Fibroblast of skin of right biceps (primary cell): ENCODE measurements at places on chromosomes 12 and 14.

DNA sequence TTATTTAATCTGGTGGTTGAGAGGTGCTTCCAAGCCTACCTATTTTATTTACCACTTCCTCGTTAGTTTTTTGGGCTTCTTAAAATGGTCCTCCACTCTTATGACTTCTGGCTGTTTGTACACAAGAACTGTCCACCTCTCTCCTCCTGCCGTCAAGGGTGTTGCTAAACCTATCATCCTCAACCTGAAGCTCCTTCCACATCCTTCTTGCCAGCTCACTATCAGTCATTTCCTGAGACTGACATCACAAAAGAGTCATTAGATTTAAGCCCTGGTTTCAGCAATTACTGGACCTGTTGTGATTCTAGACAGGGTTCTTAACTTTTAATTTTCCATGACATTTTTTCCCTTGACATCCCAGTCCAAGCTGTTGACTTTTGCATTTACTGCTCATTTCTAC lies 91.9 kb downstream of the BICD1 start:
- peak; percentile 58 for DNase-seq

DNA sequence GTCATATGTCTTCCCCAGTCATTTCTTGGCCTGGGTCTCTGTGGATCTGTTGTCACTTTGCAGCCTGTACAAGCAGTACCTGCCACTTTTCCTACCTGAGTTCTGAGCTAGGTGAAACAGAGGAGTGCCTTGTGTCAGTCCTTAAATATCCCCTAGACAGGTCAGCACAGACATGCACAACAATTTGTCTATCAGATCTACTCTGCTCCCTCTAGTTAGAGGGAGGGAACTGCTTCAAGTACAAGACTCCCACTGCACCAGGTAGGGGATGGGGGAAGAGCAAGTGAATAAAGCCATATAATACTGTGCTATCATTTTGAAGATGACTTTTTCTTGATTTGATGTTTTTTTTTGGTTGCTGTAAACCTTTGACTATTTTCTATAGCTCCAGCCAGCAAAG lies 39.4 kb downstream of the MIPOL1 start:
- DNase-seq = no peak

- peak; percentile 99 for DNase-seq
Observed at GRCh38 chr12:120234643-120235368, 30.7 kb downstream of the PXN start.

DNA sequence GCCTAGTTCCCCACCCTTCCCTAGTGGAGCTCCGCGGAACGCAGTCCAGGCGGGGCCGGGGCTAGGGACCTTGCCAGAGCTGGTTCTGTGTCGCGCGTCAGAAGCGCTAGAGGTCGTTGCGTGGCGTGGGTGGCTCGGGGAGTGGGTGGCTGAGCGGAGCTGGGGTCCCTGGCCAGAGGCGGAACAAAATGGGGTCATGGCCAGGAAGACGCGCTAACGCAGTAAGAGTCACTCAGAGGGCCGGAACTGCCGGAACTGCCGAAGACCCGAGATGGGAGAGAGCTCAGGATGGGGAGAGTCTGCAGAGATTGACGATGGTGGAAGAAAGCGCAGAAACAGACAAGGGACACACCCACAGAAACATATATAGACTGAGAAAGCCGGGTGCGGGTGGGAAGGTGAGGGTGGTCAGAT lies 4.8 kb downstream of the DGKA start:
- DNase-seq = no peak

- peak; percentile 80 for DNase-seq
Observed at GRCh38 chr12:95117178-95117599, 43.8 kb upstream of the NR2C1 start.

DNA sequence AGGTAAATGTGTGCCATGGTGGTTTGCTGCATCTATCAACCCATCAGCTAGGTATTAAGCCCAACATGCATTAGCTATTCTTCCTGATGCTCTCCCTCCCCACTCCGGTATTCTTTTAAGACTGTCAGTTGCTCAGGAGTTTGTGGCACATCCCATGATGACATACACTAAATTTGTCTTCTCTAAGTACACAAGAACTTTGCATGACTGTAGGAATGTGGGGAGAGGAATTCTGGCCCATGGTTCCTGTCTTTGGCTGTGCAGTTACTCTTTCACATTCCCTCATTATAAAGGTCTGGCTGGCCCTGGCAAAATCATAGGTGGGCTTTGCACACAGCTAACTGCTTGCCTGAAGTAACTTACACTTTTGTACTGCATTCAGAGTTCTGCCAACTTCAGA lies 30.3 kb downstream of the HMGA2 start:
- DNase-seq = peak; percentile 47

- DNase-seq = no peak
Observed at GRCh38 chr12:55744340-55745030, 1.6 kb downstream of the GDF11 start.

DNA sequence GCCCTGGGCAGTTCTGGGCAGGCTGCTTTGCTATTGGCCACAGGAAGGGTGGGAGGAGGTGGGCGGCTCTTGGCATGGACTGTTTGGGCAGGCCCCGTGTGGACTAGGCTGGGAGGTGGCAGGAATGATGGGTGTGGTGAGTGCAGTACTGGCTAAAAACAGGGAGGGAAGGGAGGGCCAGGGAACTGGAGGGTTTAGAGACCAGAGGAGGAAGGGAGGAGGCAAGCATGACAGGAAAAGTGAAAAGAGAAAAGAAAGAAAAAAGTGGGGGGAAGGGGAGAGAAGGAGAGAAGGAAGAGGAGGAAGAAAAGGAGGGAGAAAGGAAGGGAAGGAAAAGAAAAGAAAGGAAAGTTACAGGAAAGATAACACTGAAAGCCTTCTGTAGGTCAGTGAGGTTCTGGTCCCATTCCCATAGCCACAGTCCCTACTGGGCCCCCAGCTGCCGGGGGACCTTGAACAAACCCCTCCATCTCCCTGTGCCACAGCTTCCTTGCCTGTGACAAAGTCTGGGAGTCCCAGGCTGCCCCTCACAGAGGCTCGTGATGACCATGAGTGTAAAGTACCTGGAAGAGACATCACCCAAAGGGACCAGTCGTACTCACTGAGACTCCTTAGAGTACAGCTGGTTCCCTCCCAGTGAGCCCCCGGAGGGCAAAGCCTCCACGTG lies 1.1 kb upstream of the C14orf132 start:
- DNase-seq = no peak

DNA sequence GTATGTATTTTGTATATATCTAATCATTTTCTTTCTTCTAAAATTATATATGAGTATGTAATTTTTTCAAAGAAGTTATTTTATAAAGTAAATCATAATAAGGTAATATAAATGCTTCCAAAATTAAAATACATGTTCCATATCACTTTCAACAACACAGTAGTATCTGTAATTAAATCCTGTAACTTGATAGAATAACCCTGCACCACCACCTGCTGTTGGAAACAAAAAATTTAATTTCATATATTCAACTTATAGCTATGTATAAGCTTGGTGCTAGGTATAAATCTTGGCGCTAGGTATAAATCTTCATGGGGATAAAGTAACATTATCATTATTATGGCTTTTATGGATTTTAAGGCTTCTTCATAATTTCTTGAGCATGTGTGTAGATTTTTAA lies 149.7 kb upstream of the DCN start:
- DNase-seq = peak; percentile 29
